ENCODE measurements at places on chromosomes 5 and 9. TPM values are rescaled to one million over a fixed set of nuclear protein-coding genes. Genes with fewer than 3 reads are reported as not detected.

Gene PPP3R2
- total RNA-seq = not detected

Gene TMEM267
- total RNA-seq = 20.1 TPM

Gene PCSK1
- not detected for total RNA-seq

Gene FAM78A
- 55.3 TPM for total RNA-seq

GRCh38 chr5:62576570-62577170, 1.9 kb upstream of the LRRC70 start:
- no peak for DNase-seq

DNA sequence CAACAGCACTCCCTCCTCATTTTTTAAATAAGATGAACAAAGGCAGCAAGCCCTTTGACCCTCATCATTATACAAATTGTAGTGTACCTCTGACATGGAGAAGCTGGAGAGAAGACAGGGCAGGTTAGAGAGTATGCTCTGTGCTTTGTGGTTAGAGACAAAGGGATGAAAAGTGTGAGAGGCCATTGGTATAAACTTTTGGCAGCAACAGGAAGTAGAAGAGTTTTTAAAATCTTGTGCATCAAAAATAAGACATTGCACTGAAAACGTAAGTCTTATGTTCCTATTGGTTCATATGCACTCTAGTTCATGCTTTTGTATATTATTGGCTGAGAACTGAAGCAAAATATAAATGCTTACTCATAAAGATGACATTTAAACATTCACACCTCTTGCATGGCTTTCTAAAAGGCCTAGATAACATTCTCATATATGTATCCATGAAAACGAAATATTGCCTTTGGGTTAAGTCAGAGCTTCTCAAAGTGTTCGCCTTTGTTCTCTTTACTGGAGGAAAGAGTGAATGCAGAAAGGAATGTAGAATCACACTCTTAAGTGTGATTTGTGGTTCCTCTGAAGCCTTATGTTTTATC, 158.0 kb downstream of the PALM2AKAP2 start:
- no peak for DNase-seq

GRCh38 chr5:5523066-5523505, 100.6 kb downstream of the ICE1 start:
- peak; percentile 41 for DNase-seq
